ENCODE measurements at places on chromosomes 12 and 14. TPM values are rescaled to one million over a fixed set of nuclear protein-coding genes. Genes with fewer than 3 reads are reported as not detected.

GRCh38 chr12:110354172-110354780 is 49.2 kb downstream of the ANAPC7 start:
- no peak for DNase-seq

- DNase-seq: no peak
Observed at GRCh38 chr12:77914081-77914488, 83.4 kb downstream of the NAV3 start.

- DNase-seq: no peak
Observed at GRCh38 chr12:67780580-67781084, 132.1 kb downstream of the DYRK2 start.

DNA sequence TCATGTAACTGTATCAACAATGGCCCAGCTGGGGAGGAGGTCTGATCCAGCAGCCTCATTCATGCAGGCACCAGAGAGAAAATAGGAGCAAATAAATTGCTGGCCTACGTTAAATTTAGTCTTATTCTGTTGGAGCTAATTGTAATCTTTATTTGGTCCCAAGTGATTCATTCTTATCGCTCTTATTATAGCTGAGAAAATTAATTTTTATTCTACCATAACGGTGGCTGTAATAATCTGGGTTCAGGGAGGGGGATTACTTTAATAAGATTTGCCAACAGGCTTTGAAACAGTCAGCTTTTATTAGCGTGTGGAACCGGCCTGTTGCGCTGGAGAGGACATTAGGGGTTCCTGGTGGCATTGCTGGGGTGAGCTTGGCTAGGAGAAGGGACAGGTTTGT is 254.9 kb downstream of the AACS start:
- DNase-seq: no peak

DNA sequence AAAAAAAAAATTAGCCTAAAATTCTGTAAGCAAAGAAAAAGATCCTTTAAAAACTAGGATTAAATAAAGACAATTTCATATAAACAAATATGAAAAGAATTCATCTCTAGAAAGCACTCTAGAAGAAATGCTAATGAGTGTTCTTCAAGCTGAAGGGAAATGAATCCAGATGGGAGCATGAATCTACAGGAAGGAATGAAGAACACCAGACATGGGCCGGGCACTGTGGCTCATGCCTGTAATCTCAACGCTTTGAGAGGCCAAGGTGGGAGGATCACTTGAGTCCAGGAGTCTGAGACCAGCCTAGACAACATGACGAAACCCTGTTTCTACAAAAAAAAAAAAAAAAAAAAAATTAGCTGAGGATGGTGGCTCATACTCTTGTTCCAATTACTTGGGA is 297.2 kb downstream of the FBXL14 start:
- no peak for DNase-seq

- no peak for DNase-seq
Observed at GRCh38 chr12:52415870-52416750, 10.0 kb upstream of the KRT82 start.

- no peak for DNase-seq
Observed at GRCh38 chr14:99250636-99251208, 21.3 kb downstream of the BCL11B start.

DNA sequence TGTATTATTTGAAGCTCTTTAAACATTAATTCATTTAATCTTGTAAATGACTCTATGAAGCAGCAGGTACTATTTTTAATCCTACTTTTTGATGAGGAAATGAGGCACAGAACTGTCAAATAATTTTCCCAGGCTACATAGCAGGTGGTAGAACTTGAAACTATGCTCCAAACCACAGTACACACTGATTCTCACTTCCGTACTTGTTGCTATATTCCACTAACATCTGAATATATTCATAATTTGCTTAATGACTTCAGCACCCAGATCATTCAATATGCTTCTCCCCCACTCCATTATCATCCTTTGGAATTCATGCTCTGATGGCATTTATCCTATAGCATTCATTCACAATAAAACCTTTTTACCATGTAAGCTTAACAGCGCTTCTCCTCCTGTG is 4.9 kb downstream of the ERGIC2 start:
- no peak for DNase-seq

GRCh38 chr14:74516451-74517160 is 23.0 kb downstream of the ISCA2 start:
- no peak for DNase-seq

DNA sequence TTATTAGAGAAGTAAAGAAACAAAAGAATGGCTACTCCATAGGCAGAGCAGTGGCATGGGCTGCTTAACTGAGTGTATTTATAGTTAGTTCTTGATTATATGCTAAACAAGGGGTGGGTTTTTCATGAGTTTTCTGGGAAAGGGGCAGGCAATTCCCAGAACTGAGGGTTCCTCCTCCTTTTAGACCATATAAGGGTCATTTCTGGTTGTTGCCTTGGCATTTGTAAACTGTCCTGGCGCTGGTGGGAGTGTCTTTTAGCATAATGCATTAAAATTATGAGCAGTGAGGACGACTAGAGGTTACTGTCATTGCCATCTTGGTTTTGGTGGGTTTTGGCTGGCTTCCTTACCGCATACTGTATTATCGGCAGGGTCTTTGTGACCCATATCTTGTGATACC is 40.1 kb downstream of the CCDC60 start:
- no peak for DNase-seq

DNA sequence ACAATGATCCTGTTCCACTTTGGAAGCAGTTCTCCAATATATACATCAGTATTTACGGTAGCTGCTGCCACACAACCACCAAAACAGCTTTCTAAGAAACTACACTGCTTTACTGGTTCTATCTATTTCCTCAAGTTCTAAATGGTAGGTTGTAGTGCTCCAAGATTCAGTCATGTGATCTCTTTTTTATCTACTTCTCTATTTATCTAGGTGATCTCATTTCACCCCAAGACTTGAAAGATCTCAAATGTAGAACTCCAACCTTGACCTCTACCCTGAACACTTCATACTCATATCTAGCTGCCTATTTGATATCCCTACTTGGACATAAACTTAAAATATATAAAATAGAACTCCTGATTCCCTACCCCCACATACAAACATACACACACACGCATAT is 133.9 kb upstream of the RAP1B start:
- DNase-seq: no peak

- DNase-seq: no peak
Observed at GRCh38 chr14:71415404-71415690, 508.1 kb downstream of the PCNX1 start.

- DNase-seq: no peak
Observed at GRCh38 chr12:130347588-130347987, 9.9 kb downstream of the PIWIL1 start.

DNA sequence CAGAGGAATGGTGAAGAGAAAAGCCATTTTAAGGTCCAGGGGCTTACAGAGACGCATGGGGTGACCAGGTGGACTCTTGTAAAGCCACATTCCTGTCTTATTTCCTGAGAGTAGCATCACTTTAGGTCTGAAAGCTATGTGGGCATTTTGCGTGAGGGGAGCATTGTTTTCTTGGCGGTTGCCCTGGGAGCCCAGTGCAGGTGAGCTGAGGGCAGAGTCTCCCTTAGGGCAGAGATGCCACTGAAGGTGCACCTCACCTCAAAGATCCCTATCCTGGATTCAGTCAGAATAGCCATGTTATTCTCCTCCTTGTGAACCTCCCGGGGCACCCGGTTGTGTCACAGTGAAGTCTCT is 12.4 kb downstream of the GLRX5 start:
- no peak for DNase-seq

DNA sequence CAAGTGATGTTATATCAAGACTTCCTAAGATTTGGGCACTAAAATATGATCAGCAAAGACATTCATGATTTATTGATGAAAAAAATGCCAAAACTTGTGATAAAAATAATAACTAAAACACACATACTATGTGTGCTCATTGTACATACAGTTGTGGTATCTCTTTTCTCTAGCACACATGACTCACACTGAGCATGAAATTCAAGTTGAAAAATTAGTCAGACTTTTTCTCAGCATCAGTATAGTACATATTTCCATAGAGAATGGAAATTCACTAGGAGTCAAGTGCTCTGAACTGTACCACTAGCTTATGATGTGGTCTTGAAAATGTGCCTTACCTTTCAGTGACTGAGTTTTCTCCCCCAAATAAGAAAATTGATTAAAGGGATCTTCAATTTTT is 471.8 kb upstream of the FLRT2 start:
- DNase-seq: no peak

DNA sequence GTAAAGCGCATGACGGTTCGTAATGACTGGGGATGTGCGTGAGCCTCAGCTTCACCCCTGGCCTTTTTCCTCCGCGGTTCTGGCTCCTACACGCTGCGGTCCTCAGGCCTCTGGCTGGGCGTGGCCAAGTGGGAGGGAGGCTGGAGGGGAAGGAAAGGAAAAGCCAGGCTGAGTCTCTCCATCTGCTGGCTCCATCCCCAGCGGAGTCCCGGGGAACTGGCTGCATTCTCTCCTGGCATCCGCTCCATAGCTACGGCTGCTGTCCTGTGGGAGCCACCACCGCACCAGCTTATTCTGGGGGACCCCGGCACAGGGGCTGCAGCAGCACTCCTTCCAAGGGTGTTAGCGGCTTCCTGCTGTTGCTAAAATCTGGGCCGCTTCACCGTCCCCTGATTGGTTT is 68.2 kb upstream of the SLC24A4 start:
- DNase-seq: peak; percentile 87

DNA sequence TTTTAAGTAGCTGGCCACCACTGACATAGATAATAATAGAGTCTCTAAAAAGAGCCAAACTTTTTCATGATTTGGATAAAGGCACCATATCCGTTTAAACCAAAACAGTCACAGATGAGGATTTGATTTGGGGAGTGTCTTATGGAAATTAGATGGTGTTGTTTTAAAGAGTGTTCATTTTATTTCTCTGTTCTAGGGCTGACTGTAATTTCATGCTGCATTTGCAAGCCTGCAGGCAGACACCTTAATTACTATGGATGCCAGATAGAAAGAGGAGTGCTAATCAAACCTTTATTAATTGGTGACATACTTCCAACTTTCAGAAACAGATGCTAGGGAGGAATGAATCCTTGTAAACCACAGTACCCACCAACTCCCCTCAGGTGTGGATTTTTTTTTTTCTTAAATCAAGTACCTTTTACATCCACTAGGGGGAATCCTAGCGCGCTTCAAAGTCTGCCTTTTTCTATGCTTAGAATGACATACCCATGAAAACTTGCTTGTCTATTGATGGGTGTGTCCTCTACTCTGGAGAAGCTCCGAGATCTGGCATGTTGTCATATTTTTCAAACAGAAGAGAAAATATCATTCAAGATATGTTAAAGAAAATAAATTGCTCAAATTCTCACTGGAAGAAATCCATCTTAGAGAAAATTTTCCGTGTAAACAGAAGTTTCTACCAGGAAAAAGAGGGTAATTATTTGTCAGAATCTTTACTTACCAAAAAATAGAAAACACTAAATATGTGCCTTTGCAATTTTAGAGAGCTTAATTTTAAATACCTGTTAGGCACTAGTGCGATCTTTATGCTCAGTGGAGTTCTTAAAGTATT is 14.2 kb upstream of the PLXNC1 start:
- DNase-seq: no peak

DNA sequence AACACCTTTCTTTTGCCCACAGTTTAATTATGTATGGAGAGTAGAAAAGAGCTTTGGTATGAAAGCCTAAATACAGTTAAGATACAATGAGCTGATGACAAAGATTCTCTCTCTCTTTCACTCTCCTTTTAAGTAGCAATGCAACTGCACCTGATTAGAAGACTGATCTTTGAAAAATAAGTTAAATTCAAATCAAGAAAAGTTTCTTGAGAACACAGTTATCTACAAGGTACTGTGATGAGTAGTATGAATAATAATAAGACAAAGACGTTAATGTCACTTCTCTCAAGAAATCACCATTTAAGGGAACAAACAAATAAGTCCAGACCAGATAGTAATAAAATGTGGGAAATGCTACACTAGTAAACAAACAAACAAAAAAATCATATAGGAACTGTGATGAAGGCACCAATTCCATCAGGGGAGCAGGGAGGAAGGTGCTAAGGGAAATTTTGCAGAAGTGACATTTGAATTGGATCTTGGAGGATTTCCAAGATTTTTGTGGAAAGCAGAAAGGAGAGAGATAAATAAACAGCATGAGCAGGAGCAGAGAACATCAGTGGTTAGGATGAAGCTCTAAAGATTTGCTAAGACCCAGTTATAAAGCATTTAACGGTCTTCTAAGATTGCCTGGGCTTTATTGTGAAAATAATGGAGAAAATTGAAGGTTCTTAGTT is 65.2 kb upstream of the STK38L start:
- no peak for DNase-seq

- DNase-seq: no peak
Observed at GRCh38 chr12:49348781-49349180, 2.1 kb downstream of the DNAJC22 start.

DNA sequence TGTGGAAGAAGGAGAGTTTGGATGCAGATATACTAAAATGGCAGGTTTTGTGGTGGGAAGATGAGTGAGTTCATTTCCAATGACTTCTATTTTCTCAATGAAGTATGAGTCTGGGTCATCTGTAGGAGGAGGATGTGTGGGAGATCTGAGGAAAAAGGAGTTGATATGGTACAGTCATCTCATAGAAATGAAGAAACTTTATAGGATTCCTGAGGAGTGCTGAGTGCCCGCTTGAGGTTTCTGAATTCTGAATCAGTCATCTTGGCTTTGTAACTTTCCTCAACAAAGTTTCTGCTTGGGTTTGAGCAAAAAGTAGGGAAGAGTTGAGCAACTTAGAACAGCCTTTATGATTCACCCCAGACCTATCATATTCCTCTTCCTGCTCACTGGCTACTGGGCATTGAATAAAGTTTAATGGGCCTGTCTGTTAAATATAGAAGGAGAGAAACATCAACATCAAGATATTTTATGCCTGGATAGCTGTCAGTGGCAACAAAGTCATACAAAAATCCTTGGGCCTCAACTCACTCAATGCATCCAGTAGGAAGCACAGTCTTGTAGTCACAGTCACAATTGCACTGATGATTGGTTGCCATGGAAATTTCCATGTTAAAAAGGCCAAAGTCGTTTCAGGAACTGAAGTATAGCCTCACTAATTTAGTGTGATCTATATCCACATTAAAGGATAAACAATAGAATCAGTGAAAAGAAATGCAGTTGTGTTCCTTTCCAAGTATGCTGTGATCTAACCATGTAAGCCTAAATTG is 284.7 kb downstream of the DUSP6 start:
- no peak for DNase-seq

DNA sequence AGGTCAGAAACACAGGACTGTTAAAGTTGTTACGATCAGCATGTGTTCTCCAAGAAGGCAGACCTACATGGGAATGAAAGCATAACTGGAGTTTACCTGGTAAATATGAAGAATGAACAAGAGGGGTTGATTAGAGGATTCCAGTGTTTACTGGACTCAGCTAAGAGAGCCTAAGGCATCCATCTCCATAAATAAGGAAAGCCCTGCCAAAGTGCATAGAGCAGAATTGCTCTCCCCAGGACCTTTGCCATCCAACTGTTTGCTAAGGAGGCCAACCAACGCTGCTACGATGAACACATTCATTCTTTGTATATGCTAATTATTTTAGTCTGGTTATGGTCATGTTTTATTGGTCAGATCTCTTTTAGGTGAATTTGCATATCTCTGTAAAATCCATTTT is 17.1 kb upstream of the PAWR start:
- DNase-seq: no peak

GRCh38 chr12:28265435-28266042 is 75.3 kb downstream of the CCDC91 start:
- no peak for DNase-seq

Gene TAS2R50
- not detected for total RNA-seq

Gene SERPINA1
- 9.1 TPM for total RNA-seq

Gene PTPRB
- 38.1 TPM for total RNA-seq

Gene IL26
- total RNA-seq: not detected

Gene FERMT2
- 127 TPM for total RNA-seq

Gene LMBR1L
- total RNA-seq: 26.3 TPM

Gene SLC2A13
- 6.3 TPM for total RNA-seq

Gene SIX6
- not detected for total RNA-seq

Gene CD4
- total RNA-seq: 13.4 TPM

Gene TAMALIN
- 20.3 TPM for total RNA-seq

Gene C12orf56
- total RNA-seq: not detected

Gene UBE3B
- 56.1 TPM for total RNA-seq

Data from Right ventricle myocardium inferior (tissue), 1 donor.